ENCODE measurements at places on chromosomes 7 and 10.

- DNase-seq: peak; percentile 88
These were observed 1.7 kb upstream of the PAX2 start for GRCh38 chr10:100743626-100744135.

DNA sequence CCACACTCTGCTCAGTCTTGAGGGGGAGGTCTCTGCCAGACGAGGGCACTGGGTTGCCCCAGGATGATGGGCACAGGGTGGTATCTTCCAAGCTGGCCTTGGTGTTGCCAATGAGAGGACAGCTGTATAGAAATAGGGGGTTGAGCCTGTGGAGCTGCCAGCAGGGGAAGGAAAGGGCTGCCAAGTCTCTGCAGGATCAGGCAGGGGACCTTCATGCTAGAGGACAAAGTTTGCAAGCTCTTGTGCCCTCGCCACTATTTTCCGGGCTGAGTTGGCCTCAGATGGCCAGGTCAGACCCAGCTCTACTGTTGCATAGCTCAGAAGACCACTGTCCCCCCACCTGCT, 68.7 kb downstream of the ARHGAP22 start:
- no peak for DNase-seq

DNA sequence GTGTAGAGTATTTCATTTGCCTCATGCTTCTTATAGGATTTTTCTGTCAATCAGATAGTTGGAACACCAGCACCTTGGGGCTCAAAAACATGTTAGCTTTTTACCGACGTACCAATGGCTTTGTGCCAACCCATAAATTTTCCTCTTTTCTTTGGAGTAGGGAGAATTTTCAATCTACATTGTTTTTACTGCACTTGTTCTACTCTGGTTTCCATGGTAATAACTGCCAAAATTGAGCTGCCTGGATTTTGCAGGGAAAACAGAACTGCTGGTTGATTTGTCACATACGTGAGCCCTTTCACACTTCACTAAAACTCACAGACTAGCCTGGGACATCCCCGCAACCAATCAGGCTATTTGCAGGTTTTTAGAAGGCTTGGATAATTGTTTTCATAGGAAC, 189.7 kb downstream of the ARHGAP21 start:
- no peak for DNase-seq

DNA sequence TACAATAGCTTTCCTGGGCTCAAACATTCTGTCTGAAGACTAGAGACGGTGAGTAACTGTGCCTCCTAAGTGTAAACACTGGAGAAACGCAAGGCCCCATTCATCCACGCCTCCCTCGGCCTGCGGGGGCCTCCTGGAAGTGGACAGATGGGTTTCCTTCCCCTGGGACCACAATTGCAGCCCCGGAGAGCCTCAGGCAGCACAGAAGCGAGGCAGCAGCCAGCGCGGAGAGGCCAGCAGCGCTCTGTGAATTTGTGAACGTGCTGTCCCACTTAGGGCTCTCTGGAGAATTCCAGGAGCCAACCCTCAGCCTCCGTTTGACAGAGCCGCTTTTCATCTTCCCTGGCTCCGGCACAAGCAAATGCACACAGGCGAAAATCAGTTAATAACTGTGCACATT, 23.2 kb upstream of the CALN1 start:
- no peak for DNase-seq

- DNase-seq: peak; percentile 97
These were observed at the start of the genes BUD31 and PDAP1 for GRCh38 chr7:99408379-99409191. BUD31 (plus strand) TSS chr7:99408969; CDS start chr7:99411093, 2,124 bp downstream. PDAP1 (minus strand) TSS chr7:99408597; CDS start chr7:99408548, 49 bp downstream.

- DNase-seq: peak; percentile 45
These were observed 133.7 kb downstream of the SLC25A13 start for GRCh38 chr7:96188174-96188581.

DNA sequence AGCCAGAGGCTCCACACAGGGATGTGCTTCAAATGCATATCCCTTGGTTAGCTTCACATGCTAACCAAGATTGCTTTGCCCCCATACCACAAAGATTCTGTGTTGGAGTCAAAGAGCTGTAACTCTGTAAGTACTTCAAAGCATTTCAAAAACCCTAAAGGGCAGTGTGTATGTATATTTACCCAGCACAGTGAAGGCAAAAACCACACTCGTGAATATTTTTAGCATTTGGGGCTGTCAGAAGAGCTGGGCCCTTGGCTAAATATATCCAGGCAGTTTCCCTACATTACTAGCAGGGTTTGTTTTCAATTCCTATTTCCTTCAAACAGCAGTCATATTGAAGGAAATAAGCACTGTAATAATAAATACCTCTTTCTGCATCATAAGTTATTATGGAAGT, 84.2 kb upstream of the STEAP1B start:
- DNase-seq: no peak

Data from hematopoietic multipotent progenitor cell treated with erythropoietin and hydrocortisone succinate and interleukin-3 and kit ligand, for 4 days (in vitro differentiated cells).